ENCODE measurements at places on chromosomes 1 and 21.

DNA sequence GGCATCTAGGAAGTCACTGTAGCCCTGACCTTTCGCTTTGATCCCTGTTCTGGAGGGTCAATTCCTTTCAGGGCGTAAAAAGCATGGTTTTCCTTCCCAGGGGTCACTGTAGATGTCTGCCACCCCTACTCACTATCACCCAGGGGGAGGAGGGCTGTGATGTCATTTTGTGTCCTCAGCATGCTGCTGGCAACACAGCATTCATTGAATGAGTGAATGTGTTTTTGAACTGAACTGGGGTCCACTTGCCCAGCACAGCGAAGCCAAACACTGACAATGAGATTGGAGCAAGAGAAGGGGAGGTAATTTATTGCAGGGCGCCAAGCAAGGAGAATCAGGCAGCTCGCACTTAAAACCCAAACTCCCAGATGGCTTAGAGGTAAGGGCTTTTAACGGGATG lies 78.2 kb upstream of the PGBD5 start:
- no peak for DNase-seq

DNA sequence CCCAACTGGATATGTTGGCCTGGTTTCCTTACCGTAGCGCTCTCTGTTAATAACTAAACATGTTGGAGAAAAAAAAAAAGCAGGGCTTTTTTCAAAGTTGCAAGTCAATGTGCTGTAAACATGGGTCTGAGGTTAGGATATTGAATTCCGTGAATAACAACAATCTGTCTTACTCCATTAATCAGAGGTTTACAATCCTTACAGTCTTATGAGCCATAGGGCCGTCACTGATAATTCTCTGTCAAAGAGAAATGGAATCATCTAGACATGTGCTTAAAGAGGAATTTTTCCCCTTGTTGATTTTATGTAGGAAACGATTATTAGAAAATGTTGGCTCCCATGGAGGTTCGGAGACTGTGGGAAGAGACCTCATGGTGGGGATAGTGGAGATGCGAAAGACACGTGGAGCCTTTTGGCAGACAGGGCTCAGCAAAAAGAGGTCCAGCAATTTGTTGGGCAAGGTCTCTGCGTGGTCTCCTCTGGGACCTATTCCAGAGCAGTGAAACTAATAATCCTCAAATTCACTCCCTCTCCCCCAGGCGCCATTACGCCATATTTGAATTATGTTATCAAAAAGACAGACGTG lies 83.5 kb upstream of the CLDN14 start:
- no peak for DNase-seq

- DNase-seq, result no peak
Observed at GRCh38 chr1:39205102-39205780, 746 bp downstream of the MACF1 start.

DNA sequence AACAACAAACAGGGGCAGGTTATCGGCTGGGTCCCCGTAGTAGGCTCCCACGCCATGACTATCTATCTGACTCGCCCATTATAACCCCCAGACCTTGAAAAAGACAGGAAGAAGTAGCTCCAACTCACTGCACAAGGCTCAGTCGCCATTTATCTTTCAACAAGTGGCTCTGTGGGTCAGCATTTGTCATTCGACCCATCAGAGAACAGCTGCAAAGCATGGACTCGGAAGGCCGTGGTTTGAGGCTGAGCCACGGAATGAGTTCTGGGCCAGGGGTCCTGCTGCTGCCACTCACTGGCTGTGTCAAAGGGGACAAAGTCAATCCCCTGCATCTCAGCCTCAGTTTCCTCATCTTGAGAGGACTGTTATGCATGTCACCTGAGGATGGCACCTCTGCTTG lies 131.0 kb downstream of the DMRTA2 start:
- no peak for DNase-seq

- no peak for DNase-seq
Observed at GRCh38 chr1:229278120-229278741, 7.3 kb downstream of the RAB4A start.

DNA sequence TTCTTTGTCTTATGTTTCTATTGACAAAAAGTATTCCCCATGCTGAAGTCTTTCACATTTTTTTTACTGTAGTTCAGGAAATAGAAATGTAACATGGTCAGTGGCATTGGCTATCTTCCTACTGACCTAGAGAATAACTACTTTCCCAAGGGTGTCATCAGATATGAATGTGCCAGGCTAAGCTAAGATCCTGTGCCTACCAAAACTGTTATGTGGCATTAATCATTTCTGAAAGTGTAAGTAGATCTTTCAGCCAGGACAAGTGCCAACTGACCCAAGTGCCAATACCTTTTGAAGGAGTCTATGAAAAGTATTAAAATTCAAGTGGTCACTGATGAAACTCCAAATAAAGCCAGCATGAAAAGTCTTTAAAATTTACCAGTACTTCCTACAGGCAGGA lies 165.3 kb downstream of the TNFSF18 start:
- no peak for DNase-seq

- no peak for DNase-seq
Observed at GRCh38 chr1:56376188-56376984, 203.0 kb downstream of the PLPP3 start.

Data from NCI-H1930 (cell line).